ENCODE measurements at places on chromosomes 16 and 17.
A peak's percentile ranks its signal among the peaks of the same experiment; 100 is the strongest.

GRCh38 chr16:8907096-8907495 lies 24.9 kb downstream of the LITAFD start:
- no peak for DNase-seq

DNA sequence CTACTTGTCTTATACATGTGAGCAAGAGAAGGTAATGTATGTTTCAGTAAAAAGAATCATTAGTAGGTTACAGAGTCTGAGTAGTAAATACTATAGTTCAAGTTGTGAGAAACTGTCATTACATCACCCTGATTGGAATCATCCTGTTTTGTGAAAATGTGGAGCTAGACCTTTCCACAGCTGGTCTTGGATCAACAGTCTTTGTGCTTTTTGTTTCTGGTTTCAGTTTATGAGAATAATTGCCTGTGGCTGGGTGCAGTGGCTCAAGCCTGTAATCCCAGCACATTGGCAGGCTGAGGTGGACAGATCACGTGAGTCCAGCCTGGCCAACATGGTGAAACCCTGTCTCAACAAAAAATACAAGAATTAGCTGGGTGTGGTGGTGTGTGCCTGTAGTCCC lies 19.7 kb upstream of the SHISA9 start:
- no peak for DNase-seq

GRCh38 chr16:51321251-51321650 lies 170.2 kb upstream of the SALL1 start:
- no peak for DNase-seq

DNA sequence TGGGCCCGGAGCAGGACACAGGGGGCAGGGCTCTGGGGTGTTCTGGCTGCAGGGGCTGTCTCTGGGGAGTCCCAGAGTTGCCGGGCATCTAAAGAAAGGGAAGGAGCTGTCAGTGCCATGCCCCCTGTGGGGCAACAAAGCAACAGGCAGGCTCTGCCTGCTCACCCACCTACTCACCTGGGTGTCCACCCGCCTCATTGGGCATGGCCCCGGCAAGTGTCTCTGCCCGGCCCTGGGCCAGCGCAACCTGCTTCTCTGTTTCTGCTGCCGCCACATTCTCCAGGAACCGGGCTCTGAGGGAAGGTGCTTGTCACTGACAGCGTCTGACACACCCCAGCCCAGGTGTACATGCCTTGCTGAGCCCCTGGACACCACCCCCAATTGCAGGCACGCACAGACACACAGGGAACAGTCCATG lies 7.3 kb downstream of the TMEM208 start:
- no peak for DNase-seq

DNA sequence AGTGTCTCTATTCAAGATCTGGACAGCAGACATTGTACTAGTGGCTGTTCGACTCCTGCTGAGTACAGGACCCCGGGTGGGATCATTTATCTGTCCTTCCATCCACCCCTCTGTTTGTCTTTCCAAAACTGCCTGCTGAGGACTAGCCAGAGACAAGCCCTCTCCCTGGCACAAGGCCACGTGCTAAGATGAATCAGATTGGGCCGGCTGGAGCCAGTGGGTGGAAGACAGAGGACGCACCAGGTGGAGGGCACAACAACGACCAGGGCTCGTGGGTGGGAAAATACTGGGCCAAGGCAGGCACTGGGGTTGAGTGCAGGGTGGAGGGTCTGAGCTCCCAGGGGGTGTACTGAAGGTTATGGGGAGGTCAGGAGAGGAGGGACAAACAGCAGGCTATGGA lies 1.4 kb upstream of the CA7 start:
- no peak for DNase-seq

GRCh38 chr17:80552523-80552922 lies 7.9 kb downstream of the RPTOR start:
- no peak for DNase-seq

DNA sequence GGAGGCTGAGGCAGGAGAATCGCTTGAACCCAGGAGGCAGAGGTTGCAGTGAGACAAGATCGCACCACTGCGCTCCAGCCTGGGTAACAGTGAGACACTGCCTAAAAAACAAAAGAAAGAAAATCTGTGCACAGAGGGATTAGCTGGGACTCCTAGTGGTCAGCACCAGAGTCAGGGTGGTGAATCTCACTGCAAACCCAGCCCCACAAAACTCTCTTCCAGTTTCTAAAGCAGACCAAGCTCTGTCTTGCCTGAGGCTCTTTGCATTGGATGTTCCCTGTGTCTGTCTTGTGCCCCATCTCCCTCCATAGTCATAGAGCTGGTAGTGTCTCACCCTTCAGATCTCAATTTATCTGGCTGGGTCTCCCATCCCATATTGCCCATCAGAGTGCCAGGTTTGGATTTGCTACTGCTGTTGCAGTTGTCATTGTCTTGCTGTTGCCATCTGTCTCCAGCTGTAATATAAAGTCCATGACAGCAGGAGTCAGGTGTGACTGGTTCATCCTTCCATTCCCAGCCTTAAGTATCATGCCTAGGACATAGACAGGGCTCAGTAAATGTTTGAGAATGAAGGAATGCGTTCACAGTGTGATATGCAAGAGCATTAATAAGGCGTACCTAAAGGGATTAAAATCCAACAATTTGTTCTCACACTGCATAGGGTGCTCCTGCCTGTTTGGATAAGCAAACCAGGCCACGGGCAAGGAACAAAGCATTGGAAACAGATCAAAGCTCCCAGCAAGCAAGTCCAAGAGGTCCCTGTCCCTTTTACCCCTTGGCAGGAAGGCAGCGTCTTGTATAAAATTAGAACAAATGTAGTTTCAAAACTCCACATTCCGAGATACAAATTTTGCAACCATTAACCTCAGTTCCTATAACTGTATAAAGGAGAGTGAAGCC lies 614.6 kb upstream of the CDH5 start:
- DNase-seq: no peak

GRCh38 chr16:31201582-31202413 lies 762 bp downstream of the PYCARD start:
- no peak for DNase-seq

GRCh38 chr16:68113059-68113761 lies 28.0 kb downstream of the NFATC3 start:
- no peak for DNase-seq

- no peak for DNase-seq
Observed at GRCh38 chr17:81420769-81421462, 25.7 kb downstream of the BAHCC1 start.

GRCh38 chr16:46848768-46849764 lies 18.1 kb upstream of the C16orf87 start:
- DNase-seq: no peak

GRCh38 chr16:8673611-8674412 lies 605 bp upstream of the ABAT start:
- no peak for DNase-seq

GRCh38 chr17:39629494-39629880 lies 2.7 kb downstream of the PPP1R1B start:
- no peak for DNase-seq

GRCh38 chr17:72660274-72661115 lies 432.0 kb downstream of the SLC39A11 start:
- DNase-seq: no peak

DNA sequence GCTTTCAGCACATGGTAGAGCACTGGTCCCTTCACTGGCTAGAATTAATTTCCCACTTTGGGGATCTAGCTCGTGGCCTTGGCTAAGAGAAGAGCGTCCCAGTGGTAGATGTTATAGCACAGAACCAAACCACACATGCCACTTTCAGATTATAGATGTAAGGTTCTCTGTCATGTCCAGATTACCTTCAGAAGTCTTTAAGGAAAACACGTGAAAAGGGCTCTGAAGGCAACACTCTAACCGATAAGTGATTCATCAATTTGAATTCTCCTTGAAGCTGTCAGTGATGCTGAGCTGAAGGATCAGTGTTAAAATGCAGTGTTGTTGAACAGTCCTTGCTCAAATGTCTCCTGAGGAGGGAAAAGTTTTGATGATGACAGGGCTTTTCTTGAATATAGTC lies 43.5 kb upstream of the VPS4A start:
- DNase-seq: no peak

GRCh38 chr16:11155284-11155806 lies 100.7 kb downstream of the SOCS1 start:
- DNase-seq: no peak

DNA sequence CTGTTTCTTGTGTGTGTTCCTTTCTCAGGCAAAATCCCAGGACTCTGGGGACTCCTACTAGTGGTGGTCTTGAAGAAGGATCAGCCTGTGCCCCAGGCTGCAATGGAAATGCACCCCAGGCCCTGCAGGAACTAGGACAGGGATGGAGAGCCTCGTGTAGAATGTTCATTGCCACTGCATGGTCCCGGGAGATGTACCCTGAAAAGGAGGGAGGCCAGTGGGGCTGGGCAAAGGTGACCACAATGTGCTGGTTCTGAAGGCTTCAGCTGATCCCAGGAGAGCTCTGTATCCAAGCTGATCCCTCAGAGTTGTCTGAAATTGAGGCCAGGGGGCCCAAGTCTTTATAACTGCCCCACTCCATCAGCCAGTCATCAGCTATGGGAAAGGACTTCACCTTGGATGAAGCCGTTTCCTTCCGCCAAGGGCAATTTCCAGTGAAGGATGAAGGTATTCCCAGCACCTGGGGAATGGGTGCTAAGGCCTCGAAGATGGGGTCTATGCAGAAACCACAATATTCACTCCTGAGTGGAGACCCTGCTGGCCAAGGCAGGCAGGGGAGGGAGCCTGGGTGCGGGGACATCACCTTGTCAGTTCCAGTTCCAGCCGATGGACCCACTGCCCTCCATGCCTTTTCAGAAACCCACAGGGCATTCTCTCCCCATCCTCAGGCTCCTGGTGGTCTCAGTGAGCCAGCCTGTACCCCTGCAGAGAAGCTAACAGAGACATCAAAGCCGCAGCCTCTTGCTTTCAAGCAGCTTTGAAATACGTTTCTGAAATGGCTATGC lies 59.9 kb upstream of the CDH5 start:
- no peak for DNase-seq

DNA sequence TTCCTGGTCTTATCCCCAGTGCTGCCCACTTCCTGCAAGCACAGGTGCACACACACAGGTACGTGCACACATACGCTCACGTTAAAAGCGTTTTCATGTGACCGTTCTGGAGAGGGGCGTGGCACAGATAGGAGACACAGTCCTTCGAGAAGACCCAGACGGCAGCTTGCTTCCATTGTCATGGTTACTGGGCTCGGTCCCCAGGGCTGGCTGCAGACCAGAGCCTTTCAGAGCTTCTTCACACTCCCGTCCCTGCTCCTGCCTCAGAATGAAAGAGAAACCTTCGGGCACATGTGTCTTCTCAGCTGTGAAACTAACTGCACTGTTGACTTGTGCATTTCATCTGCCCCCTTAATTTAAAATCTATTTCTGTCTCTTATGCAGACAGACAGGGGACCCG lies 154.2 kb downstream of the PITPNC1 start:
- DNase-seq: no peak

- DNase-seq: no peak
Observed at GRCh38 chr17:61135782-61136181, 263.9 kb upstream of the TBX2 start.

DNA sequence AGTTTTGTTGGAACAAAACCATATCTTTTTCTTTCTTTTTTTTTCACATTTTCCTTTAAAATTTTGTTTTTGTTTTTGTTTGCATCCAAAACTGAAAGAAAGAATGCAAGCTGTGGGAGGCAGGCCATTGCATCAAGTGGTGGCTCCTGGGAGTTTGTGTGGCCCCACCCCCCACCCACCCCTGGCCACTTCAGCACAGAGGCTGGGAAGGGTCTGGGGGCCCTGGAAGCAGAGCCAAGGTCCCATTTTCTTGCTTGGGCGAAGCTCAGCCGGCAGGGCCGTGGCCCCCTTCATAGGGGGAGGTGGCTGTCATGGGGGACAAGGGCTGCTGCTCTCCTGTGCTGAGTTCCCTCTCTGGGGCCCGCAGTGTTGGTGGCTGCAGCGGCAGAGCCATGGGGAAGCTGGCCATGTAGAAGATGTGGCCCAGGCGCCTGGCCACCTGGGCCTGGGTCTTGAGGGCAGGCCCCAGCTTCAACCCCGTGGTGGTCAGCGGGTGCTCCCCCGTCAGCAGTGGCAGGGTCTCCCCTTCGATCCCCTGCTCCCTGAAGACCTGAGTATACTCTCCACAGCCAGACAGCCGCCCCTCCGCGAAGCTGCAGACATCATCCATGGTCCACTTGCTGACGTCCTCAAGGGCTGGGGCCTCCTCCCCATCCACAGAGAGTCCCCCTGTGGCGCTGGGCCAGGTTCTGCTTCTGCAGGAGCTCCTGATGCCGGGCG lies 19.8 kb downstream of the PAFAH1B1 start:
- no peak for DNase-seq

DNA sequence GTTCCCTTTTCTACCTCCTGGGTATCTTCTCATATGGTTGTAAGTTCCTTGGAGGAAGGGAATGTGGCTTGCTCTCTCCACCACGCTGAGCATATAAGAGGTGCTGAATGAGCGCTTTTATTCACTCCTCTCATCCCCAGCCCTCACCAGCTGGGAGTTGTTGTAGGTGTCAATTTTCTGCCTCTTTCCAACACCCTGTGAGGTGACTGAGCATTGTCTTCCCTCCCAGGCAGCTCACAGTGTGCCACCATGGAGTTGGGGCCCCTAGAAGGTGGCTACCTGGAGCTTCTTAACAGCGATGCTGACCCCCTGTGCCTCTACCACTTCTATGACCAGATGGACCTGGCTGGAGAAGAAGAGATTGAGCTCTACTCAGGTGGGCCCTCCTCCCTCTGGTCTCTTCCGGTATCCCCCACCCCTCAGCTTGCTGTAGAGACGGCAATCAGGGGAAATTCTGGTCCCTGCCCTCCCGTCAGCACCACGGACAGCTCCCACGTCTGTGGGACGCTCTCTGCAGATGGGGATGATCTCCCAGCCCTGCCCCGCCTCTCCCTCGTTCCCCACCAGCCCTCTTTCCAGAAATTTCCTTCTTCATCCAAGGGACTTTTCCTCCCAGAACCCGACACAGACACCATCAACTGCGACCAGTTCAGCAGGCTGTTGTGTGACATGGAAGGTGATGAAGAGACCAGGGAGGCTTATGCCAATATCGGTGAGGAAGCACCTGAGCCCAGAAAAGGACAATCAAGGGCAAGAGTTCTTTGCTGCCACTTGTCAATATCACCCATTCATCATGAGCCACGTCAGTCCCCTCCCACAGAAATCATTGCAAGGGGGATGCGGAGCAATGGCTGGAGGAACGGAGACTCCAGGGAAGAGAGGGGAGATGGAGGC lies 18.3 kb downstream of the CIITA start:
- peak; percentile 46 for DNase-seq

DNA sequence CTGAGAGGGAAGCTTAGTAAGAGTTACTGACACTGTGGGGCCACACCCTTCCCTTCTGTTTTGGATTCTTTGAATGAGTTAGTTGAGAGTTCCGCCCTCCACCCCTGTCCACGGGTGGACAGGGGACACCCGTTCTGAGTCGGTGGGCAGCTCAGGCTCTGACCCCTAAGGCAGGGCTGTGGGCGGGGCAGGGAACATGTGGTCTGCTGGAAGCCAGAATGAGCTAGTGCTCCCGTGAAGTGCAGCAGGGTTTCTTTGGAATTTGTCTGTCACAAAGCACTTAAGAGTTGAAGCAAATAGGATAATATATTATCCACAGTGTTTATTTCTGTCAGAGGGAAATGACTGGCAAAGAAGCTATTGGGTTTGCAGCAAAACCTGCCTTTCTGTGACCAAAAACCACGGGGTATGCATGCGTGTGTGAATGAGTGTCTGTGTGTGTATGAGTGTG lies 90.1 kb downstream of the CLEC16A start:
- no peak for DNase-seq

Data from stimulated activated CD4-positive, alpha-beta T cell treated with anti-CD3 and anti-CD28 coated beads, Interleukin-2, amount 100 ng/mL, for 48 hours (primary cell).